ENCODE measurements at places on chromosomes 11 and 22.

- no peak for DNase-seq
Observed at GRCh38 chr11:34105957-34106504, 602 bp downstream of the NAT10 start.

GRCh38 chr11:108647701-108648527, 17.0 kb upstream of the DDX10 start:
- DNase-seq = peak; percentile 54

- no peak for DNase-seq
Observed at GRCh38 chr22:26169315-26170111, at the start of gene SEZ6L. SEZ6L (plus strand) TSS chr22:26169462; CDS start chr22:26169670, 208 bp downstream.

DNA sequence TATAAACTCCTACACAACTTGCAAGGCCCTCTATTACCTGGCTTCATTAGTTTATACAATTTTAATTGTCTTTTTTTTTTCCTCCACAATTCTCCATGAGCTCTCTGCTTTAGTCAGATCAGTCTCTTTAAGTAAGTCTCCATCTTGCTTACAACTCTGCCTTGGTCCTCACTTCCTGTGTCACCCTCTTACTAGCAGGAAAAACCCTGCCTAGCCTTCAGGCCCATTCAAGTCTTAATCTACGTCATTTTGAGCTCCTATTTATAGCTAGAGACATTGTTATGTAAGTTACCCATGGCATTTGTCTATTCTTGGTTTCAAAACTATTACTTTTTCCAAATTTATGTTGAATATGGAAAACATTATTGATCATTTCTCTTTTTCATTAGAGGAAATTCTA, 177.4 kb downstream of the SBF2 start:
- no peak for DNase-seq

GRCh38 chr22:21727768-21728167, 7.8 kb downstream of the YPEL1 start:
- DNase-seq = no peak

GRCh38 chr11:118289401-118289800, 15.1 kb upstream of the CD3E start:
- no peak for DNase-seq

DNA sequence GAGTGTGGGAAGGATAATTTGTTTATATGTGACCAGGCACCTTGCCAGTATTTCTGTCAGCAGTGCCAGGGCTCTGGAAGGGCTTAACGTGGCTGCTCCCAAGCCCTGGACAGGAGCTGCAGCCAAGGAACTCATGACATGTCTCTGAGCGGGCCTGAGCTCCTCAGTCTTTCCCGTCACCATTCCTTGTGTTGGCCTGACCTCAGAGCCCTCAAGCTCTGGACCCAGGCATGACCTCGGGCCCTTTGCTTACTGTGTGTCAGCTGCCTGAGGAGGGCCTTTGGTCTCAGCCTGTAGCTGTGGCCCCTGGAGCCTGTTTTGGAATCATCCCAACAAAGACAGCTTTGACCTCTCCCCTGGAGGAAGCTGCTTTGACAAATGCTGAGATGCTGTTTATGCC, 264.1 kb upstream of the PLET1 start:
- DNase-seq = no peak

DNA sequence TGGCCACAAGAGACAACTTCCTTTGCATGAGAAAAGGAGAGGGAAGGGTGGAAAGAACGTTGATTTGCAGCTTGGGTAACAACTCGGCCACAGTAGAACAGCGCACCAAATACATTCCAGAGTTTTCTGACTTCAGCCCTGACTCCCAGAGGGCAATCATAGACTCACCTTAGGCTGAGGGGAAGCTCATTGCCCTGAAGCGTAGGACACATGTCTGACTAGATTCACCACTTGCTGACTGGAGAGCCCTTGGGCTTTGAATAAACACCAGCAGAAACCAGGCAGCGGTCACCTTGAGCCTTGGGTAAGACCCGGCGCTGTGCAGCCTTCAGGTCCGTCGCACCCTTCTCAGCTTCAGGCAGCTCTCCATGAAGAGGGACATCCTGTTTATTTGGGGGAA, 151.8 kb upstream of the GRIA4 start:
- no peak for DNase-seq

- DNase-seq = no peak
Observed at GRCh38 chr22:33779243-33779642, 141.0 kb downstream of the LARGE1 start.

DNA sequence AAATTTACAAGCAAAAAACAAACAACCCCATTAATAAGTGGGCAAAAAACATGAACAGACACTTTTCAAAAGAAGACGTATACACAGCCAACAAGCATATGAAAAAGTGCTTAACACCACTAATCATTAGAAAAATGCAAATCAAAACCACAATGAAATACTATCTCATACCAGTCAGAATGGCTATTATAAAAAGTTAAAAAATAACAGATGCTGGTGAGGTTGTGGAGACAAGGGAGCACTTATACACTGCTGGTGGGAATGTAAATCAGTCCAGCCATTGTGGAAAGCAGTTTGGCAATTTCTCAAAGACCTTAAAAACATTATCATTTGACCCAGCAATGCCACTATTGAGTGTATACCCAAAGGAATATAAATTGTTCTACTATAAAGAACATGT, 72.3 kb downstream of the BBOX1 start:
- DNase-seq = no peak

DNA sequence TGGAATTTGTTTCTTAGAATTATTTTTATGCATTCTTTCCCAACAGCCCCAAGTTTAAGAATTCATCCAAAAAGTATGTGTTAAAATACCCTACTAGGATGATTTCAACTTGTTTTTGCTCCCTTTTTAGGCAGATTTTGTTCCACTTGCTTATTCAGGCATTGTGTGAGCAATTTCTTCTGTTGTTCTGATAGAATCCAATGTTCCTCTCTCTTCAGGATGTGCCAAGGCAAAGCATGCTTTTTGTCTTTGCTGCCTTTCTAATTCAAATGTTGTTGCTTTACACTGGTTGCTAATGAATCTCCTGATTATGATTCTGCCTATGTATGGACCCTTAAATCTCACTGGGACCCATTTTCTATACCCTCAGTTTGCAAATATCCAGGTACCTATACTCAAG, 131.2 kb upstream of the ARHGAP42 start:
- no peak for DNase-seq

DNA sequence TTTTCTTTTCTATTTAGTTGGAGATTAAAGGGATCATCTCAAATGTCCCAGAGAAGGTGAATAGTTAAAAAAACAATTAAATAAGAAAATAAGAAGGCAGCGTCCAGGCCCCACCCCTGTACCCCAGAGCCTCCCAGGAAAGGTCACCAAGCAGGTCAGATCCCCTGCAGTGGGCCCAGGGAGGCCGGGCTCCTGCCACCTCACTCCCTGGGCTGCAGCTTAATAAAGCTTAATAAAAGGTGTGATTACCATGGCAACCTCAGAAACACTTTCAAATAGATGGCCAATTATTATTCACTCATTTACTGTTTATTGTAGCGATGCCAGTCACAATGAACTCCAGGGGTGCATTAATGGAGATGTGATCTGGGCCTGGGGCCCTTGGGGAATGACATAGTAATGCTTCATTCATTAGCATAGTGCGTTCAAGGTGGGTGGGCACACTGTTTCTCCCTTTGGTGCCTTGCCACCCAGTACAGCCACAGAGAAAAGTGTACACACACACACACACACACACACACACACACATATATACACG, 386.2 kb downstream of the CADM1 start:
- no peak for DNase-seq

DNA sequence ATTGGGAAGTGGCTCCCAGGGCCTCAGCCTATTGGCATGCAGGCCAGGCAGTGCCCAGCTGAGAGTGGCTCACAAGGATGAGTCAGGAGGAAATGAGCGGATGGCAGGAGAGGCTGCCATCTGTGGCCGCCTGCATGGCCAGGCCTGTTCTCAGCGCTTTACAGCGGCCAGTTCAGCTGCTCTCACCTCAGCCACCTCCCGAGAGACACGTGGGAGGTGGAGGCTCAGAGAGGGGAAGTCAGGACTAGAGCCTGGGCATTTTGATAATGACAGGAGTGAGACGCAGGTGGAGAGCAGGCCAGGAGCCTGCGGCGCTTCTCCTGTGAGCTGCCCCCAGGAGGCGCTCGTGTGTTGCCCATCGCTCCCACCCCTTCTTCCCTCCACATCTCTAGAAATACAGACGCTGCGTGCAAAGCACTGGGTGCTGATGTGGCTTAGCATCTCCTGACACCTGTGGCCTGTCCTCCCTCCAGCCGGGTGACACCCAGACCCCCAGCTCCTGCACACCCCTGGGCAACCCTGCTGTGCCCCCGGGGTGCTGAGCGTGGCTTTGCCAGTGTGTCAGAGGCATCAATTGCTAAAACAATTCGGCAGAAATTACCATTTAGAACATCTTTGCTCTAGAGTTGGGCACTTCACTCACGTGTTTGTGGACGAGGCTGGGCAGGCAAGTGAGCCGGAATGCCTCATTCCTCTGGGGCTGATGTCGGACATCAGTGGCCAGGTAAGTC, 21.4 kb upstream of the PANX2 start:
- peak; percentile 62 for DNase-seq

- DNase-seq = no peak
Observed at GRCh38 chr11:118653684-118654390, 25.6 kb downstream of the TREH start.

DNA sequence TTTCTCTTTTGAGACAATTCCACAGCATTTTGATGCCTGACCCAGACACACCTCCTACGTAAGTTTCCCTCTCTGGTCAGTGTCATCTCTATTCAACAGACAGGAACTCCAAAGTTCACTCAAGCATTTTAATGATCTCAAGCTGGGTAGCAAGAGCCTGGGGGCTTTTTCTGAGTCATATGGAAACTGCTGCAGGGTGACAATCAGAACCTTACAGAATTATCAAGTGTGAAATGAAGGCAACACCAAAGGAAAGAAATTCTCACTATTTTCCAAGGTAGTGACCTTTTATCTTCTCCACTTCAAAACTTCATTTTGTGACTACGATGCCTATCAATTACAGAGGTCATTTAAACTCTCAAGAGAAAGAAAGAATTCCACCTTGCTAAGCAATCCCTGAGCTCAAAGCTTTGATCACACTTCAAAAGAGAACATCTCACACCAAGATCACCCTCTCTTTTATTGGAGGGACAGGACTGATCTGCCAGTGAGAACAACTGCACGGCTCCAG, 229.0 kb upstream of the ZC3H12C start:
- no peak for DNase-seq

All from effector CD4-positive, alpha-beta T cell (primary cell).